8988T (cell line): ENCODE measurements at places on chromosomes 7 and 10.

- DNase-seq, result no peak
These were observed 1.2 kb downstream of the TECPR1 start for GRCh38 chr7:98250789-98251188.

DNA sequence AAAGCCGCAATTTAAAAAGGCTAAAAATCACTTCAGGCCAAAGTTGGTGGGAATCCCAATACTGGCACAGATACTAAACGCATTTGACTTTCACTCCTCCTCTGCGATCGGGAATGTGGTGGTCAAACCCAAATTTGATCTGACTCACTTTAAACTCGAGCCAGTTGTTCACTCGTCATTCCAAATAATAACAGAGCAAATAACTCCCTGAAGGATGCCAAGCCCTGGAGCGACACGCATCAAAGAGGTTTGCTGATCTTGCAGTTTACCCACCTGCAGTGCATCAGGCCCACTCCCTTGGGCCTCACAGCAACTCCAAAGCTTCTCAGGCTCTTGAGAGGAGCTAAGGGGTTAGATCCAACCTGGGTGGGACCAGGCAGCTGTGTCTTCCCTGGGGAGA lies 12.2 kb downstream of the PTN start:
- no peak for DNase-seq

DNA sequence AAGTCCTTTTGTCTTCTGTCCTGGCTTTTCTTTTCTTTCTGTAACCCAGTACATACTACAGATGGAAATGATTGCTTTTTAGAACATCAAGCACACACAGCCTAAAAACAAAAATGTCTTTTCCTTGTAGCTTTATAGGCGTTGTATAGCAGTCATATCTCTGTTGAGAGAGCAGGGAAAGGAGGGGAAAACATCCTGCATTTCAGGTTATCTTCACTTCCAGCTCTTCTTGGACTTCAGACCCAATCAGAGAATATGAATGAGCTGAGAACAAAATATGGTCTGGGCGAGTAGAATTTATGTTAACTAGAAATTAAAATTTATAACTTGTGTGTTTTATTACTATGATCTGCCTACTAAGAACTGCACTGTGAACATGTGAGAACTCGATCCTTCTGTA lies 14.7 kb downstream of the TMEM60 start:
- DNase-seq, result no peak

DNA sequence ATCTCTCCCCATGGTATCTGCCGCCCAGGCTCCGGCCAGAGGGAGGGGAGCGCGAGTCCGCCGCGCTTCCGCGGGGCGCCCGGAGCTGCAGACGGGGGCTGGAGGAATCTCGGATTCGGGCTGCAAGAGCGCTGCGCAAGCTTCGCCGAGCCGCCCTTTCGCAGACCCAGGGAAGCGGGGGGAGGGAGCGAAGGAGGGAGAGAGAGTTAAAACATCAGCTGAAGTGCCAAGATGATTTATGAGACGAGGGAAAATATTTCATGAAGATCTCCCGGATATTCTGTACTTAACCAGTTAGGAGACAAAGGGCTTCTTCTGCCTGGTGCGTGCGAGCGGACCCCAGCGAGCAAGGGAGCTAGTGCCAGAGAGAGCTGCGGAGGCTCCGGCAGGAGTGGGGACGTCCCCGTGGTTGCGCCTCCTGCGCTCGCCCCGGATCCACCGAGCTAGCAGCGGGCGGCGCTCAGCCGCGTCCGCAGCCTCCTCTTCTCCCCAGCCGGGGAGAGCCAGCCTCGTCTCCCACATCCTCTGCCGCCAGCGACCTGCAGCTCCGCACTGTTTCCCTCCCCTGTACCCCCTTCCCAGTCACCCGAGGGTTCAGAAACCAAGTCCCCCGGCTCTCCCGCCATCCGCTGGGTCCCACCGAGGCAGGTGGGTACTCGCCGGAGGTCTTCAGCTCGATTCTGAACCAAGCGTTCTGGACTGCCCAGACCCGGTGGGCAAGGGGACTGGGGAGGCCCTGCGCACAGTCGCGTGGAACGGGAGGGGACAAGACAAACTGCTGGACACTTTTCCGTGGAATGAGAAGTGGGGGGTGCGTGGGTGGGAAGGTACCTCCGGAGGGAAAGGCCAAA lies 1.0 kb upstream of the PAX2 start:
- DNase-seq, result peak; percentile 44

- DNase-seq, result no peak
These were observed 1.1 kb upstream of the MNX1 start for GRCh38 chr7:157011333-157012112.

- no peak for DNase-seq
These were observed 379.7 kb upstream of the FOXK1 start for GRCh38 chr7:4302203-4302905.

- no peak for DNase-seq
These were observed at the start of gene EPHB6 for GRCh38 chr7:142854372-142855113. Gene EPHB6 (plus strand): TSS chr7:142855076. CDS start chr7:142863228, 8,152 bp downstream.

GRCh38 chr7:151345576-151346469 lies 4.2 kb downstream of the NUB1 start:
- DNase-seq, result no peak

GRCh38 chr10:84990713-84991112 lies 662.3 kb downstream of the CCSER2 start:
- no peak for DNase-seq

DNA sequence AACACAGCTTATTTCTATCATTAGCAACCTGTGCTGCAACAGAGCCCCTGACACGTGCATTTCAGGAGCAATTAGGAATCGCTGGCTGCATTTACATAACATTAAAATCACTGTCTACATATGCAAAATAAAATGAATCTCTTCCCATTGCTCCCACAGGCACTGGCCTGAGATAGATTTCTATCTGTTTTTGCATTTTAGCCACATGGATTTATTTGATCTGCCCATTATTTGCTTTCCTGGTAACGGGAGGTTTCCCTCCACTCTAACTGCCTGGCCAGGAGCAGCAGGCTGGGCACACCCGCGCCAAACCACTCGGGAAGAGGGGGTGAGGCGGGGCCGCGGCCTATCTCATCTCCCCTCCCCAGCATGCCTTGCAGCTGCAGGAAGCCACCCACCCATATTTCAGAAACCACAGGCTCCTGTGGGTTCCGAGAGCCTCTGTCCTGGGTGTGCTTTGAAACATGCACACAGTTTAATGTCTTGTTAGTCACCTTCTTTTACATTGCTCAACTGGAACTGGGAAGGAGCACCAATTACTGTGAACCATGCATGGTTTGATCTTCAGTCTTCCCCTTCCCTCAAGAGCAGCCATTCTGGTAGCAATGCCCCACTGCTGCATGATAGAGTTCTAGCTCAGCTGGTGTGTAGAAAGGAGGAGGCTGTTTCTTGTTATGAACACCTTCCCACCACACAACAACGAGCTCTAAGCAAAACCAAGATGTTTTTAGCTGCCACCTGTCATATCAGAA lies 37.7 kb upstream of the IKZF1 start:
- DNase-seq, result no peak
